Dermis microvascular lymphatic vessel endothelial cell (primary cell): ENCODE measurements at places on chromosomes 1 and 21. TPM values are rescaled to one million over a fixed set of nuclear protein-coding genes. Genes with fewer than 3 reads are reported as not detected.

Gene SLC1A7
- not detected in 2 replicates for total RNA-seq

Gene NHLH1
- under 0.01 TPM in 1 of 2 replicates, not detected in the other for total RNA-seq

Gene CFHR1
- not detected in 2 replicates for total RNA-seq

Gene PLCH2
- total RNA-seq: under 0.01 TPM in 2 replicates

Gene TACSTD2
- total RNA-seq: 5.1 and 17.1 TPM in 2 replicates

Gene FLG2
- total RNA-seq: not detected in 2 replicates

Gene ASTN1
- total RNA-seq: not detected in 2 replicates
